ENCODE measurements at places on chromosomes 3 and 15. TPM values are rescaled to one million over a fixed set of nuclear protein-coding genes. Genes with fewer than 3 reads are reported as not detected.

DNA sequence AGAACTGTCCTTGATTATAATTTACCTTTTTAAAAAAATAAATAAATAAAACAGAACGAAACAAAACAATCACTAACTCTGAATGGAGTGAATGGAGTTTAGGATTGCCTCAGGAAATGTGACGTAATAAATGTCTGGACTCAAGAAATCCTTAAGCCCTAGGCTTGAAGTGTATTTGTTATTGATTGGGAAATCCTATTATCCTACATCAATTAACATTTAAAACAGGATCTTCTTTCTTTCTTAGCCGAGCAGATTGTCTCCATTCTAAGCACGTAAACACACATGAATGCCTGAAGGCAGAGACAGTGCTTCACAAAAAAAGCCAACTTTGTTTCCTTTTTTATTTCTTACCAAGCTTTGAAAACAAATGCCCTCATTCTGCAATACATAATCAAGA lies 33.4 kb downstream of the KAT2B start:
- no peak for DNase-seq
- H3K36me3 ChIP-seq: no peaks in the 10 kb centered on the region
- H3K27ac ChIP-seq: peak overlapping the region; percentile 73
- no peaks in the 10 kb centered on the region for H3K4me1 ChIP-seq
- H3K4me3 ChIP-seq: no peak overlapping the region

GRCh38 chr15:64349375-64349774 lies 6.6 kb downstream of the CSNK1G1 start:
- no peaks in the 10 kb centered on the region for H3K4me1 ChIP-seq
- H3K4me3 ChIP-seq: no peak overlapping the region
- H3K36me3 ChIP-seq: no peaks in the 10 kb centered on the region

- no peak overlapping the region for H3K27ac ChIP-seq
- no peaks in the 10 kb centered on the region for H3K4me1 ChIP-seq
- H3K36me3 ChIP-seq: no peaks in the 10 kb centered on the region
- H3K27me3 ChIP-seq: no peaks in the 10 kb centered on the region
These were observed 351.0 kb downstream of the MCTP2 start for GRCh38 chr15:94582368-94582767.

- no peaks in the 10 kb centered on the region for H3K27me3 ChIP-seq
- H3K27ac ChIP-seq: no peak overlapping the region
- DNase-seq: no peak
- H3K4me1 ChIP-seq: no peaks in the 10 kb centered on the region
These were observed 44.0 kb downstream of the KLF15 start for GRCh38 chr3:126313166-126313565.

DNA sequence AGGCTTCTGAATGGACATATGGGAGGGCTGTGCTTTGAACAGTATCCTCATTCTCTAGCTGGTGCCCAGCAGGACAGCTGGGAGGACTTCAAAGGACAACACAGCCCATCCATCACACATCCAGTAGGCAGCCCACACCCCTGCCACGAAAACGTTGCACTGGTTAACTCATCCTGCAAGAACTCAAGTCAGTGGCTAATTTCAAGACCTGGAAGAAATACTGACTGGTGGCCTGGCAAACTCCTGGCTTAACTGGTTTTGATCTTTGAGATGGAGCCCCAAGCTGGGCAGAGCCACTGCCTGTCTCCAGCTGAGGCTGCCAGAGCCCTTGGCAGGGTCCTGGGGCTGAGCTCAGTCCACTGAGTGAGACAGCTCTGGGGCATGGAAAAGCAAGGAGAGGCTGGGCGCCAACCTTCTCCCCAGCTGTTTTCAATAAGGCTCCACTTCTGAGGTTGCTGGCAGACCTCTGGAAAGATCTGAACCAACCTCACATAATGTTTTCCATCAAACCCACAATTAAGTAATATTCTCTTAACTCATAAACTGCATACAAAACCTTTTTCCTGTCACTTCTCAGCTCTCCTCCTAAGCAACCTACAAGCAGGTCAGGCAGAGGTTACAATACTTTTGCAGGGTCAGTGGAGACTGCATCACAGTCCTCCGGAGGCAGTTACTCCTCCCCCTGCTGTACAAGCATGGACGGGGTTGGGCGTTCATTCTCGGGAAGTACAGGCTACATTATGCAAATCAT lies 110.3 kb downstream of the MYLK start:
- no peaks in the 10 kb centered on the region for H3K36me3 ChIP-seq
- no peak overlapping the region for H3K4me3 ChIP-seq
- no peaks in the 10 kb centered on the region for H3K27me3 ChIP-seq
- no peak overlapping the region for H3K27ac ChIP-seq

DNA sequence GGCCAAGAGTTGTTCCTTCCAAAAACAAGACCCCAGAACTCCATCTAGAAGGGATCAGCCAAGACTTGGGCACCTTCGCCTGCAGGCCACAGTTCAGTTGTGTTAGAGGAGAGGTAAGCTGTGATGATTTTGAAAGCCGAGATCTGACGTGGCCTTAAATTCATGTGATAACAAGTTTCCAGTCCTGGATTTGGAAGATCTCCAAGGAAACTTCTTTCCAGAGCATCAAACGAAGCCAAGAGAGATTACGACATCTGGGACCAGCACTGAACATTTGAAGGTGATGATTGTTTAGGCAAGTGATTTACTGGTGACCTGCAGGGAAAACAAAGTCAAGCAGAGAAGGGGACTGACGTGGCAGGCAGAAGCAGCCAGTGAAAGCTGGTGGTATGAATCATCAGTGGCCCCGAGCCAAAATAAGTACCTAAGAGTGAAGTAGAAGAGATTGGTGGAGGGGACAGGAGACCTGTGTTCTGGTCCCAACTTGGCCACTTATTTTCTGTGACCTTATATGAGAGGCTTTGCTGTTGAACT lies 339.0 kb upstream of the PROK2 start:
- DNase-seq: peak; percentile 86
- no peak overlapping the region for H3K4me3 ChIP-seq
- H3K27me3 ChIP-seq: no peaks in the 10 kb centered on the region
- no peaks in the 10 kb centered on the region for H3K36me3 ChIP-seq
- no peaks in the 10 kb centered on the region for H3K4me1 ChIP-seq
- H3K27ac ChIP-seq: peak overlapping the region; percentile 56

DNA sequence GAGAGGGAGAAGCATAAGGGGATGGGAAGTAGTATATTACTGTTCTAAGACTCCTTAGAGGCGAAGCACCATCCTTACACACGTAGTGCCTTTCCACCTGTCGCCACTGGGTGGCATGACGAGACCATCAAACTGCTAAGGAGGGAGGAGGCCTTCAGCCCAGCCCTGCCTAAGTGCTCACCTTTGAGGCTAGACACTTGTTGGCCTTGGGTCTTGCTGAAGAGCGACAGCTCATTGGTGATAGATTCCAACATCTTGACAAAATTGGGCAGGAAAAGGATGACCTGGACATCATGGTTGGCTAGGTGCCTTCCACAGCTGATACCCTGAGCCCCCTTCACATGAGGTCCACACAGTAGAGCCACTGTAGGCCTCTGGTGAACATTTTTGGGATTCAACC lies 19.6 kb downstream of the CLK3 start:
- no peak overlapping the region for H3K4me3 ChIP-seq
- H3K36me3 ChIP-seq: peaks cover 56% of the 10 kb centered on the region
- H3K27me3 ChIP-seq: no peaks in the 10 kb centered on the region
- H3K27ac ChIP-seq: no peak overlapping the region

GRCh38 chr15:73978896-73979295 lies 13.2 kb downstream of the STOML1 start:
- H3K27ac ChIP-seq: no peak overlapping the region
- H3K36me3 ChIP-seq: no peaks in the 10 kb centered on the region
- no peaks in the 10 kb centered on the region for H3K4me1 ChIP-seq
- DNase-seq: no peak
- no peaks in the 10 kb centered on the region for H3K27me3 ChIP-seq

- peaks cover 66% of the 10 kb centered on the region for H3K4me1 ChIP-seq
- H3K27ac ChIP-seq: no peak overlapping the region
- H3K36me3 ChIP-seq: no peaks in the 10 kb centered on the region
- H3K4me3 ChIP-seq: no peak overlapping the region
- H3K27me3 ChIP-seq: no peaks in the 10 kb centered on the region
These were observed 33.3 kb downstream of the RBMS3 start for GRCh38 chr3:29313981-29314726.

GRCh38 chr15:40328176-40328575 lies 4.7 kb downstream of the INAFM2 start:
- H3K4me3 ChIP-seq: no peak overlapping the region
- DNase-seq: no peak
- no peaks in the 10 kb centered on the region for H3K27me3 ChIP-seq
- peaks cover 80% of the 10 kb centered on the region for H3K4me1 ChIP-seq
- H3K27ac ChIP-seq: peak overlapping the region; percentile 93
- H3K36me3 ChIP-seq: no peaks in the 10 kb centered on the region

DNA sequence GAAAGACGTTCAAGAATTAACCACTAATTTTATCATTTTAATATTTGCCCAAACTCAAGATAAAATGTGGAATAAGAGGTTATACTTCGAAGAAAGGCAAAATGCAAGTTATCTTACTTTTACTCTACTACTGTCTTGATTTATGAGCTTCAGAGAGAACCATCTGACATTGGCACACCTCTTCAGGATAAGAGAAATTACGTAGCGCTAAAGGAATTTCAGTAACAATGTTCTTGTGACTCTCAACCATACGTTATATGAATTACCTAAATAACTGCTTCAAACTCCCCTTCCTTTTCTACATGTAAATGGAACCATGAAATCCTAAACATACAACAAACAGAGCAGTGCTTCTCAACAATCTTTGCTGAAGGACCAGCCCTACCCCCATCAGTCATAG lies 96.8 kb downstream of the ZNF385D start:
- no peaks in the 10 kb centered on the region for H3K27me3 ChIP-seq
- no peak overlapping the region for H3K4me3 ChIP-seq
- no peak for DNase-seq
- H3K36me3 ChIP-seq: no peaks in the 10 kb centered on the region
- H3K27ac ChIP-seq: no peak overlapping the region
- H3K4me1 ChIP-seq: no peaks in the 10 kb centered on the region

- no peak overlapping the region for H3K27ac ChIP-seq
- peaks cover 25% of the 10 kb centered on the region for H3K4me1 ChIP-seq
- no peaks in the 10 kb centered on the region for H3K27me3 ChIP-seq
- H3K4me3 ChIP-seq: no peak overlapping the region
These were observed 73.8 kb downstream of the GOLIM4 start for GRCh38 chr3:168021737-168022450.

DNA sequence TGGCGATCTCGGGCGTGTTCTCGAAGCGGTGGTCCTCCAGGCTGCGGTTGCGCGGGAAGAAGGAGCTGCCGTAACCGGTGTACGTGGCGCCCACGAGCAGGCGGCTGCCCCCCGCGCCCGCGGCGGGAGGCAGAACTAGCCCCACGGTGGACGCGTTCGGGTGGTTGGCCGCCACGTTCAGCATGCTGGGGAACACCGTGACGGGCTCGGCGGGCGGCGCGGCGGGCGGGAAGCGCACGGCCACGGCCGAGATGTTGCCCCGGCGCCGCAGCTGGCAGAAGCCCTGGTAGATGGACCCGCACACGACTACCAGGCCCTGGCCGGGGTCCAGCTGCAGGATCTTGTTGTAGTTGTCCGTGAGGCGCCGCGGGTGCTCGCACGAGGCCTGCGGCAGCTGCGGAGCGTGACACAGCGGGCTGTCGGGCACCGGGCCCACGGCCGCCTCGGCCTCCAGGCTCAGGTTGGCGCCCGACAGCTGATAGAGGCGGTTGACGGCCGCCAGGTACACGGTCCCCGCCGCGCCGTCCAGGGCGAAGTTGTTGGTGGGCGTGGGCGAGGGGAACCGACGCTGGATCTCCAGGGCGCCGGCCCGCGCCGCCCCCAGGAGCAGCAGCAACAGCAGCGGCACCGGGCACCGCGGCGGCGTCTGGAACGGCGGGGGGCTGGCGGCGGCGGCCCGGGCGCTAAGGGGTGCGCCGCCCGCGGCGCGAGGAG lies 397 bp downstream of the PLXND1 start:
- no peaks in the 10 kb centered on the region for H3K36me3 ChIP-seq
- DNase-seq: no peak
- H3K4me3 ChIP-seq: peak overlapping the region; percentile 75
- H3K4me1 ChIP-seq: no peaks in the 10 kb centered on the region
- peak overlapping the region; percentile 87 for H3K27ac ChIP-seq

DNA sequence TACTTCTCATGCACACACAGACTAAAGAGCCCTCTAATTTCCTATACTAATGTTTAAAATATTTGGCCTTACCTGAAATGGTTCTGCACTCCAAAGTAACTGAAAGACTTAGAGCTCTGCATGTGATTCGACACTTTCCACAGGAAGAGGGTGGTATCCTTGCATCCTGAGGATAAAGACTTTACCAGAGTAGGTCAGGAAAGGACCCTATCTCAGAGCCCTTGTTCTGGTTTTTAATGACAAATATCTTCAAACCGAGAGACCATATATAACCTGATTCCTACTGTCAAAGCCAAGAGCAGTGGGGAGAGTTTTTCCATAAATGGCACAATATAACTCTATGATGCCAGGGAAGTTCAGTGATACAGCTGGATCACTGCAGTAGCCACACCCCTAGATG lies at the start of gene GP5:
GP5 (minus strand) TSS at position 101 of the 400 bp plus-strand sequence. CDS start 984 bp downstream, outside the sequence.
- no peaks in the 10 kb centered on the region for H3K27me3 ChIP-seq
- peak within 1 kb of the TSS; percentile 38 for H3K4me3 ChIP-seq
- no peak for DNase-seq
- no peaks in the 10 kb centered on the region for H3K4me1 ChIP-seq

DNA sequence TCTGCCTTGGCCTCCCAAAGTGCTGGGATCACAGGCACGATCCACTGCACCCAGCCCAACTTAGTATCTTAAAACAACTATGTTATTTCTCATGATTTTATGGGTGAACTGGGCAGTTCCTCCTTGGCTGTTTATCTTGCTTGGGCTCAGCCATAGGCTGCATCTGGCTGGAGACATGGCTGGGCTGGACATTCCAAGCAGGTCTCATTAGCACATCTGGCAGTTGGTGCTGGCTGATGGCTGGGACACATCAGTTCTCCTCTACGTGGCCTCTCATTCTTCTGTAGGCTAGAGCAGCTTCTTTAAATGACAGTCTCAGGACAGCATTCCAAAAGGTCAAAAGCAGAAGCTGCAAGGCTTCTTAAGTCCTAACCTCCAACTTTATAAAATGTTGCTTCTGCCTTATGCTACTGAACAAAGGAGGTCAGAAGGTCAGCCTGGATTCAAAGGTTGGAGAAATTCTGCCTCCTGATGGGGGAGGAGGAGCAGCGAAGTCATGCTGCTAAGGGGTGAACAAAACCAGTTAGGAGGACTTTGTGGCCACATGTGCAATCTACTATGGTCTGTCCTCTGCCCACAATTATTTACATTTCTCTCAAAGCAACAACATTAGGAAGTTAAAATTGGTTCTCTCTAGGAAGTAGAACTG lies 144.0 kb downstream of the AQP9 start:
- H3K36me3 ChIP-seq: no peaks in the 10 kb centered on the region
- DNase-seq: no peak
- no peak overlapping the region for H3K4me3 ChIP-seq
- no peaks in the 10 kb centered on the region for H3K4me1 ChIP-seq
- H3K27me3 ChIP-seq: no peaks in the 10 kb centered on the region

GRCh38 chr15:60966316-60966715 lies 262.8 kb downstream of the RORA start:
- no peaks in the 10 kb centered on the region for H3K36me3 ChIP-seq
- no peak overlapping the region for H3K4me3 ChIP-seq
- H3K27me3 ChIP-seq: no peaks in the 10 kb centered on the region
- no peak overlapping the region for H3K27ac ChIP-seq
- no peak for DNase-seq

GRCh38 chr3:117788061-117788460 lies 1078.5 kb downstream of the TUSC7 start:
- H3K4me3 ChIP-seq: no peak overlapping the region
- H3K27me3 ChIP-seq: no peaks in the 10 kb centered on the region
- H3K4me1 ChIP-seq: no peaks in the 10 kb centered on the region
- no peaks in the 10 kb centered on the region for H3K36me3 ChIP-seq

CLDN11 gene
- total RNA-seq: 9.0 TPM

HRG gene
- not detected for total RNA-seq

MESP2 gene
- total RNA-seq: not detected

HTR3E gene
- not detected for total RNA-seq

FILIP1L gene
- 112 TPM for total RNA-seq

STAB1 gene
- 46.5 TPM for total RNA-seq

COL6A6 gene
- total RNA-seq: 4.0 TPM

SERPINI2 gene
- total RNA-seq: not detected

ZWILCH gene
- 0.89 TPM for total RNA-seq

COPG1 gene
- total RNA-seq: 99.2 TPM

CPLX3 gene
- total RNA-seq: 10.8 TPM
